NCI-H460 (cell line): ENCODE measurements at places on chromosomes 6 and 20. TPM values are rescaled to one million over a fixed set of nuclear protein-coding genes. Genes with fewer than 3 reads are reported as not detected.

DNA sequence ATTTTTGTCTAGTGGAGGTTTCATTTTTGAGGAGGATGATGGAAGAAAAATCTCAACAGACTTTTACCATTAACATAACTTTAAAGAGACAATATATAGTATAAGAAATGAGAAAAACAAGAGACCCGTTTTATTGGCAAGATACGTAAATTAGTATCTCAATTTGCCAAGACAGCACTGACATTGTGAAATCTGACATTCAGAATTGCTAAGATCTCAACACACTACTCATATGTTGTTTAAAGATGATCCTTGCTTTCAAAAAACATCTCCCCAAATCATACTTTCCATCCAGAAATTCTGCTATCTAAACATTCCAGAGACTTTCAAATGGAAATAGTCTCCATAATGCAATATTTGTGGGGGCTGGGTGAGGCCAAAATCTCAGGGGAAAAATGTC is 220.9 kb upstream of the CEP162 start:
- DNase-seq, result no peak

DNA sequence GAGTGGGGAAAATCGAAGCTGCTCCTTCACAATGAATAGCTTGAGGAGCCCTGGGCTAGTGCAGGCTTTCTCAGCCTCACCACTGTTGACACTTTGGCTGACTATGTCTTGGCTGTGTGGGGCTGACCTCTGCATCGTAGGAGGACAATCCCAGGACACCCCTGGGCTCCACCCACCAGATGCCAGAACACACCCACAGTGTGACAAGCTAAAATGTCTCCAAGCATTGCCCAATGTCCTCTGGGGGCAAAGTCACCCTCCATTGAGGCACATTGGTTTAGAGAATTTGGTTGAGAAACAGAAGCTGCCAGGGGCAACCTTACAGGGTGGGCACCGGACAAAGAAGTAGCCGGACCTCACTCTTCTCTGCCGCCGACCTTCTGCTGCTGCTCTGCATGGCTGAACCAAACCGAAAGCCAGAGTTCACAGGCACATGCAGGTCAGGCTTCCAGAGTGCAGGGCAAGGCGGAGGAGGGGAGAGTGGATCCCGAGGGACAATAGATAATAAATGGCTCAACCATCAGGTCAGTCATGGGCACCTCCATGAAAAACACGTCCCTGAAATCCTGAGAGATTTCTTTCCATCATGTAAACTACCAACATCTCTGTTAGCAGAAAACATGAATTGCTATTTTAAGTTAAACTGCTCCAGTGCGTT is 189.0 kb downstream of the LRFN2 start:
- no peak for DNase-seq

DNA sequence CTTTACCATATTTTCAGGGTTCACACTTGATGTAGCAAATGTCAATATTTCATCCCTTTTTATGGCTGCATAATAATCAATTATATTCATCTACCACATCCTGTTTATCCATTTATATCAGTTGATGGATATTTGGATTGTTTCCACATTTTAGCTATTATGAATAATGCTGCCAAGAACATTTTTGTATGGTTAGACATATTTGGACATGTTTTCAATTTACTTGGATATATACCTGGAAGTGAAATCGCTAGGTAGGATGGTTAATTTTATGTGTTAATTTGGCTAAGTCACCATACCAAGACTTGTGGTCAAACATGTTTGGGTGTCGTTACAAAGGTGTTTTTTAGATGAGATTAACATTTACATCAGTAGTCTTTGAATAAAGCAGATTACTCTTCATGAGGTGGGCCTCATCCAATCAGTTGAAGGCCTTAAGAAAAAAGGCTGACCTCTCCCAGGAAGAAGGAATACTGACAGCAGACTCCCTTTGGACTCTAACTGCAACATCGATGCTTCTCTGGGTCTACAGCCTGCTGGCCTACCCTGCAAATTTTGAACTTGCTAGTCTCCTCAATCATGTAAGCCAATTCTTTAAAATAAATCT is 196.5 kb downstream of the BACH2 start:
- no peak for DNase-seq

- no peak for DNase-seq
Observed at GRCh38 chr20:58944610-58945009, 36.4 kb upstream of the NELFCD start.

- no peak for DNase-seq
Observed at GRCh38 chr6:160398674-160399271, 50.6 kb downstream of the SLC22A3 start.

DNA sequence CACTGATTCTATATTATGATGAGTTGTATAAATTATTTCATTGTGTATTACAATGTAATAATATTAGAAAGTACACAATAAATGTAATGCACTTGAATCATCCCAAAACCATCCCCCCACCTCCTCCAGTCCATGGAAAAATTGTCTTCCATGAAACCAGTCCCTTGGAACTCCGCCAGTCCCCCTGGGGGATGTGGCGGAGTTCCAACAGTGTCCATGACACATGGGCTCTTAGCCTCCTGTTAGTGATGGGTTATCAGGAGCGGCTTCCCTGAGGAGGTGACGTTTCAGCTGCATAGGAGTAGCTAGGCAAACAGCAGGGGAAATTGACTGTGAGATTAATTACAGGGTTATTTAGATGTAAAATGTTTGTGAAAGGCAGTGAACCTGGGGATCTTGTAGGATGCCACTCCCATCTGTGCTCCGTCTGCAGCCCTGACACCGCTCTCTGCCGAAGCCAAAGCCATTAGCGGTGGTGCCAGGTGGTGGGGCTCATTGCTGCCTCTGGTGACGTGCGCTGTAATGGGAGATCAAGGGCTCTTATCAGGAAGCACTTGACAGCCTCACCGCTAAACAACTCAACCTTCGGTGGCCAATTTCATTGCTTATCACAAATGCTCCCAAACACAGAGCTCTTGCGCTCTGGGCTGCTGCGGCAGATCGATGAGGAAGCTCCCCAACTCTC is 81.6 kb upstream of the MC3R start:
- no peak for DNase-seq

DNA sequence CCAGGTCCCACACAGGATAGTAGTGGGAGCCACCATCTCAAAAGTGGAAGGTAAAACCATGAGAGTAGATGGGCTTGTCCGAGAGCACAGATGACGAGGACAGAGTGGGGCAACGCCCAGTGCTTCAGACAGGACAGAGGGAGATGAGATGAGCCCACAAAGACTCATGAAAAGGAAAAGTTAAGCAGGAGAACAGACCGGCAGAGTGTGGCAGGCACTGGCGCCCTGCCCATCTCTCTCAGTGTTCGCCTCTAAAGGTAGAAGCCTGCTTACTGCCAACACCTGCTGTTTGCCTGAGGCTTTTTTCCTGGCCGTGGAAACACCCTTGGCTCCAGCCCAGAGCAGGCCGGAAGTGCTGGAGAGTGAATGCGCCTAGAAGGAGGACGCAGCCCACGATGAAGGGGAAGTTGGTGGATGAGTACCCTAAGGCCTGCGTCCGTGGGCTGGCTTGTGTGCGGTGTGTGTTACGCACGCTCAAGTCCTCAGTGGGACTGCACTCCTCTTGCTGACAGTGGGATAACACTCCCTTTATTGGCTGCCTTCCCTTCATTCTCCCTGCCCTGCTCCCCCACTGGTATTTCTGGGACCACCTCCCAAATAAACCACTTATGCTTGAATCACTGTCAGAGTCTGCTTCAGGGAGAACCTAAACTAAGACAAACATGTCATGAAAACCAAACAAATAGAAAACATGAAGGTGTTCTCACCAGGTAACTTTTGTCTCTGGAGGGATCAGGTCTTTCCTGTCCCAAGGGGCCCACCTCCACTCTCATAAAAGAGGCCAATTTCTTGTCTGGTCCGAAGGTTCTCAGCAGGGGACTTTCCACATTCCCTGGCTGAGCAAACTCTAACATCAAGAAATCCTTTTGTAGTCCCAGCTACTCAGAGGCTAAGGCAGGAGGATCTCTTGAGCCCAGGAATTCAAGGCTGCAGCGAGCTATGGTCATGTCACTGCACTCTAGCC is 9.1 kb upstream of the FOXP4 start:
- DNase-seq, result no peak

- DNase-seq, result no peak
Observed at GRCh38 chr6:53373638-53374037, 24.9 kb upstream of the ELOVL5 start.

DNA sequence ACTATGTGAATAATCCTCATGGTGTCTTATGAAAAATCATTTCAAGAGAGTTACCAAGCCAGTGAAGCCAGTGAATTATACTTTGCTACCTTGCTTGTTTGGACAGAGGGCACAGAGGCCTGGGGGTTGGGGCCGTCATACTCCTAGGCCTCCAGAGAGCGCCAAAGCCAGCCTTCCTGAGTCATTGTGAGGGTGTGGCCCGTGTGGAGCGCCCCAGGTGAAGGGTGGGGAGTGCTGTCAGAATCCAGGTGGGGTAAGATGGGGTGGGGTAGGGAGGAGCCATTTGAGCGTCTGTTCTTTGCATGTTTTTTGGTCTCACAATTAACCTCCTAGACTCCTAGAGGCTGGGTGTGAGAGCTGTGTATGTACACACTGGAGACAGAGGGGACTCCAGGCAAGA is 71.1 kb downstream of the PERP start:
- DNase-seq, result no peak

DNA sequence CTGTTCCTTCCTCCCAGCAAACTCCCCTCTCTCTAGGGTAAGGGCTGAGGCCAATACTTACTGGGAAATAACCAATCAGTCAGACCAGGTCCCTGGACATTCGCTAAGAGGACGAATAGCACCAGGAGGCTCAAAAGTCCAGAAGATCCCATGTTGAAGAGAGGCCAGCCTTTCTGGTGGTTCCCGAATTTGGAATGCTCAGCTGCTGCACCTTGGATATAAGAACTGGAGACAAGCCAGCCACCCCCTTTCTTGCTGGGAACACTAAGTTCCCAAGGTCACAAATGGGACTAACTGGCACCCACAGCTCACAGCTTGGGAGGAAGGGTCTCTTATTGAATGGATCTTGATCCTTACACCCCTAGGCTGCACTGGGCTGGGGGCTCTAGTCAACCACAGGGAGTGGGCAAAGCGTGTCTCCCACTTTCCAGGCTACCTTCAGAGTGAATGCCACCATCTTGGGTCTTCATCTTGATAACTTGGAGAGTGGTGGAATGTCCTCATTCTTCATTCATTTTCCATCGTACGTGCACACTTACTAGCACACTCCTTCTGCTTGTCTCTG is at the start of gene EPPIN:
EPPIN (minus strand) TSS at position 196 of the 565 bp plus-strand sequence; CDS start at position 152, 44 bp downstream.
- no peak for DNase-seq

- DNase-seq, result no peak
Observed at GRCh38 chr6:3506200-3506599, 49.4 kb upstream of the SLC22A23 start.

GRCh38 chr20:32007787-32008616 is 2.2 kb upstream of the CCM2L start:
- no peak for DNase-seq

GRCh38 chr6:39338397-39338796 is 15.9 kb upstream of the KCNK16 start:
- DNase-seq, result no peak

DNA sequence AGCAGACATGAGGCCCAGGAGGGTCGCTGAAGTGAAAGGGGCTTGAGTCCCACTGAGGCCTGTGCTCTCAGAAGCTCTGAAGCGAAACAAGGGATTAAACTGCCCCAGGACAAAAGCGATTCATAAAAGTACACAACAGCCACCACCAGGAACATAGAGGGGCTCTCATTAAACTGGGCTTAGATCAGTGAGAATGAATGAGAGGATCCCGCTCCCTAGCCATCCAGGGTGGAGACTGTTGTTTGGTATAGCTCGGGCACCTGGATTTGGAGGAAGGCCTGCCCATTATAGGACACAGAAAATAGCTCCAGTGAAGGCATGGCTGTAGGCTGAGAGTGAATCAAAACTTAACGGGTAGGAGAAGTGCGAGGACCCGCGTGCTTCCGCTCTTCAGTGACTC is 91.6 kb upstream of the TAB2 start:
- DNase-seq, result no peak

- no peak for DNase-seq
Observed at GRCh38 chr6:83119742-83120300, 52.4 kb downstream of the DOP1A start.

GRCh38 chr20:17810847-17811627 is 111.3 kb downstream of the BANF2 start:
- no peak for DNase-seq

GRCh38 chr20:5689463-5689862 is 60.7 kb upstream of the SHLD1 start:
- DNase-seq, result no peak

DNA sequence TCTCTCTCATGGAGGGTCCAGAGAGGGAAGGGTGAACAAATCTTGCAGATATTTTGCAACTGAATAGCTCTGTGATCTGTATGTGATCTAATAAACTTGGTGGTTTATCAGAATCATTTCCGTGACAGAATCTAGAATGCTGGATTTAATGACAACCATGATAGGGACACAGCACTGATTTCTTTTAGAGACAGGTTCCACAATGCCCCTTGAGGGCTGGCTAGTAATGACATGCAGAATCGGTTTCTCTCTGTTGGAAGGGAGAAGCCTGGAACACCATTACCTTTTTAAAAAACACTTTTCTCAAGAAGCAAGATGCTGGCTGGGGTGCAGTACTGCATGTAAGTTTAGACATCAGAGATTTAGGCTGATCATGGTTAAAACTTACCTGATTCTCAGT is 313.4 kb downstream of the CDH26 start:
- no peak for DNase-seq

DNA sequence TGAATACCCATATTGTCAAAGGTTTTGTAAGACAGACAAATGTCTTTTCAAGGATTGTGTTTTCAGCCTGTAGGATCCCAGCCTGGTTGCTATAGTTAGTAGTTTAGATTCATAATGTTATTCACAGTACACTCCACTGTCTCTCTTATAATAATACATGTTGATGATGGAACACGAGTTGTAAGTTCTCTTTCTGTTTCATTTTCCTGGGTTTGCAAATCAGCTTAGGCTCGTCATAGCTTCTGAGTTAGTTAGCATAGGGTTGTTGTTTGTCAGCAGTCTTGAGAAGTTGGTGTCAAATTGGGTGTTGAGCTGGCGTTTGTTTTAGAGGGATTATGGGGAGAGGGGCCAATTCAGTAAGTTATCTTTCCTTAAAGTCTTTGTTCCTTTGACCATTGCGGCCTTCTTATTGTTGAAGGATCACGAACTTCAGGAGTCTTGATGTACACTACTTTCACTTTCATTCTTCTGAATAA is 45.8 kb downstream of the QKI start:
- DNase-seq, result no peak

The FRK gene
- total RNA-seq, result 6.4 and 6.9 TPM in 2 replicates

The SEMG1 gene
- not detected in 2 replicates for total RNA-seq

The SLC22A1 gene
- total RNA-seq, result 0.20 TPM in 1 of 2 replicates, not detected in the other

The MICB gene
- total RNA-seq, result 6.5 and 6.8 TPM in 2 replicates

The CTAGE9 gene
- not detected in 2 replicates for total RNA-seq

The PHACTR2 gene
- total RNA-seq, result 3.4 and 5.6 TPM in 2 replicates

The ABHD16B gene
- not detected in 2 replicates for total RNA-seq

The PPP1R16B gene
- total RNA-seq, result 0.02 TPM in 1 of 2 replicates, not detected in the other

The RBPJL gene
- not detected in 2 replicates for total RNA-seq

The SULF2 gene
- 3.9 and 4.5 TPM in 2 replicates for total RNA-seq

The LY6G6C gene
- total RNA-seq, result not detected in 2 replicates

The LTB gene
- not detected in 2 replicates for total RNA-seq

The MYL9 gene
- 0.66 and 1.2 TPM in 2 replicates for total RNA-seq

The HMGN4 gene
- total RNA-seq, result 79.8 and 84.3 TPM in 2 replicates

The AGER gene
- total RNA-seq, result 1.2 and 1.3 TPM in 2 replicates
